ENCODE measurements at places on chromosomes 11 and 22.
A peak's percentile ranks its signal among the peaks of the same experiment; 100 is the strongest.

GRCh38 chr11:130848361-130849214 is 67.7 kb downstream of the SNX19 start:
- DNase-seq = no peak

DNA sequence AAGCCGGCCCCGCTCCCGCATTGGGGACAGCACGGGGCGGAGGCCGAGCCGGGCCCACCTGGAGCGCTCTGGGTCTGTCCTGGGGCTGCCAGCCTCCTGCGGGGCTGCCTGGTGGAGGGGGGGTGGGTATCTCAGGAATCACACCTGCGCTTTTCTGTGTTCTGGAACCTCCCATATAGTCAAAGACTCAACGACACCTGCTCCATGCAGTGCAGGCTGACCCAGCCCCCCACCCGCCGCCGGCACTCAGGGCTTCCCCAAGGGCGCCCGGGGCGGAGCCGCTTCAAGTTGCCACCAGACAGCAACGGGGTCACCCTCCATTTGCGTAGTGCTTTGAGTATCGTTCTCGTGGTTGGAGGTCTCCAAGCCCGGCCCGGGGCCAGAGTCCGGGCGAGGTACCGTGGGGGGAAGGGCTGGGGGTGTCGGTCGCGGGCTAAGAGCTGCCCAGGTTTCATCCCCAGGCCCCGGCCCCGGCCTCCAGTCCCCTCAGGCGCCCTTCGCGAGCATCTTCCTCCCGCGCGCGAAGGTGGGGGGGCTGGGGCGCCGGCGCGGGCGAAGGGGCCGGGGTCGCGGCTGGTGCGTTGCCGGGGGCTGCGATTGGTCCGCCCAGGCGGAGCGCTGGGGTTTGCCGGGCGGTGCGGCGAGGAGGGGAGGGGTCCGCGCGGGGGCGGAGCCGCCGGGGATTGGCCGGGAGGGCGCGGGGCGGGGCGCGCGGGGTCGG is 6.6 kb downstream of the TSPAN4 start:
- peak; percentile 50 for DNase-seq

DNA sequence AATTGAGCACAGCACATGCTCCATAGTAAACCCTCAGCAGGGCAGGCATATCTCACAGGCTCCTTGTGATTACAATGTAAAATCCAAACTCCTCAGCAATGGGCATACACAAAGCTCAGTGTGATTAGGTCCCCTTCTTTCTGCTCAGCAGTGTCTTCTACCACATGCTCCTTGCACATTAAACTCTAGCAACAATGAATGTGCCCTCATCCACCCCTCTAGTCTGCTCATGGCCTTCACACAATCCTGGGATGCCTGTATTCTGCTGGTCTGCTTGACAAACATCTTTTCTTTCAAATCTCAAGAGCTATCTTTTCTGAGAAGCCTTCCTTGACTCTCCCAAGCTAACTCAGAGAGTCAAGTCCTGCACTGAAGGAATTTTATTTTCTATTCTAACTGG is 32.4 kb upstream of the DBX1 start:
- no peak for DNase-seq

- no peak for DNase-seq
Measured at GRCh38 chr22:50315289-50316113, 8.1 kb upstream of the PLXNB2 start.

- DNase-seq = no peak
Measured at GRCh38 chr11:97363331-97363730, 973.5 kb downstream of the JRKL start.

- DNase-seq = no peak
Measured at GRCh38 chr11:113105592-113105991, 144.4 kb downstream of the NCAM1 start.

- no peak for DNase-seq
Measured at GRCh38 chr11:113436672-113437252, 38.4 kb downstream of the DRD2 start.

- DNase-seq = no peak
Measured at GRCh38 chr11:130528298-130529261, 80.1 kb downstream of the ADAMTS15 start.

GRCh38 chr11:78666675-78667160 is 92.1 kb upstream of the NARS2 start:
- DNase-seq = no peak

- no peak for DNase-seq
Measured at GRCh38 chr22:20579273-20580120, 72.1 kb downstream of the MED15 start.

DNA sequence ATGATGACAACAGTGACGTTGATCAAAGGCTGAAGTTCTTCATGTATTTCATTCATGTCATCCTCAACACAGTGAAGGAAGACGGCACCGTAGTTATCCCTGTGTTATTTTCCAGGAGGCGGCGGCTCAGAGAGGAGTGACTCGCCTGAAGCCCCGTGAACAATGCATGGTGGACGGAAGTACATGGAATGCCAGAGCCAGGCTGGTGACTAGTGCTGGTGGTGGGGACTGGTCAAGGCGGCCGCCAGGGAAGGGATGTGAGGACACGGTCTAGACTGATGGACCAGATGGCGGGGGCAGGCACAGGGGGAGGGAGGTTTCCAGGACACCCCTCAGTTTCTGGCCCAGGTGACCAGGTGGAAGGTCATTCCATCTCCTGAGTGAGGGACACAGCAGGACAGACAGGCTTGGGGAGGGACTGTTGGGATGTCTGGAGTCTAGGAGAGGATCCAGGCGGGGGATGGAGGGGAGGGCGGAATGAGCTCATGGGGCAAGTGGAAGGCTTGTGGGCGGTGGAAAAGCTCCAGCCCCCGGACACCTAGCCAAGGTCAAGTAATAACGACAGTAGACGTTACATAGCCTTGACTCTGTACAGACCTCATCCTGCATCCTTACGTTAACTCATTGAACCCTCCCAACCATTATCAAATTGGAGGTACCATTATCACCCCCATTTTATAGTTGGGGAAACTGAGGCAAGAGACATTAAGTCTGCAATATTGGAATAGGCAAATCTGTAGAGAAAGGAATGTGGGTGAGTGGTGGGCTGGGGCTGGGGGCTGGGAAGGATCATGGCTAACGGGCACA is 16.0 kb upstream of the PICK1 start:
- DNase-seq = no peak

DNA sequence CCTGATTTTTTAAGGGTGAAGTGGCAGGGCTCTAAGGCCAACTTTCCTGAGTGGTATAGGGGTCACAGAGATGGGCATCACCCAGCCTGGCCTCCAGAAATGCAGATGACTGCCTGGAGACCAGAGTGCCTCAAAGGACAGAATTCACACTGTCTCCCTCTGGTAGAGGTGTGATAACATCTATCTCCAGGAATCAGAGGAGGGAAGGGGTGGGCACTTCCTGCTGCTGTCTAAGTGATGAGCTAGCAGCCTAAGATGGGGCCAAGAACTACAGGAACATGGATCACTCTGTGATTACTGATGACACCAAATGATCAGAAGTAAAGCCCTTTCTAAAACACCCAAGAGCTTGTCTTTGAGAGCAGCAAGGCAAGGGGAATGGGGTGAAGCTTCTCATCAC is 61.9 kb downstream of the C11orf58 start:
- DNase-seq = no peak

DNA sequence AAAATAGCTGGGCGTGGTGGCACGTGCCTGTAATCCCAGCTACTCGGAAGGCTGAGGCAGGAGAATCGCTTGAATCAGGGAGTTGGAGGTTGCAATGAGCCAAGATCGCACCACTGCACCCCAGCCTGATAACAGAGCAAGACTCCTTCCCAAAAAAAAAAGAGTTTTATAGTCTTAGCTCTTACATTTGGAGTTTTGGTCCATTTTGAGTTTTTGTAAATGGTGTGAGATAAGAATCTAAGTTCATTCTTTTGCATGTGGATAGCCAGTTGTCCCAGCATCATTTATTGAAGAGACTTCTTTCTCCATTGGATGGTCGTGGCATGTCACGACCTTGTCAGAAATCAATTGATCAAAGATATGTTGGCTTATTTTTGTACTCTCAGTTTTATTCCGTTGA is 34.6 kb downstream of the RNF121 start:
- no peak for DNase-seq

- no peak for DNase-seq
Measured at GRCh38 chr22:45217806-45218205, 22.9 kb downstream of the KIAA0930 start.

DNA sequence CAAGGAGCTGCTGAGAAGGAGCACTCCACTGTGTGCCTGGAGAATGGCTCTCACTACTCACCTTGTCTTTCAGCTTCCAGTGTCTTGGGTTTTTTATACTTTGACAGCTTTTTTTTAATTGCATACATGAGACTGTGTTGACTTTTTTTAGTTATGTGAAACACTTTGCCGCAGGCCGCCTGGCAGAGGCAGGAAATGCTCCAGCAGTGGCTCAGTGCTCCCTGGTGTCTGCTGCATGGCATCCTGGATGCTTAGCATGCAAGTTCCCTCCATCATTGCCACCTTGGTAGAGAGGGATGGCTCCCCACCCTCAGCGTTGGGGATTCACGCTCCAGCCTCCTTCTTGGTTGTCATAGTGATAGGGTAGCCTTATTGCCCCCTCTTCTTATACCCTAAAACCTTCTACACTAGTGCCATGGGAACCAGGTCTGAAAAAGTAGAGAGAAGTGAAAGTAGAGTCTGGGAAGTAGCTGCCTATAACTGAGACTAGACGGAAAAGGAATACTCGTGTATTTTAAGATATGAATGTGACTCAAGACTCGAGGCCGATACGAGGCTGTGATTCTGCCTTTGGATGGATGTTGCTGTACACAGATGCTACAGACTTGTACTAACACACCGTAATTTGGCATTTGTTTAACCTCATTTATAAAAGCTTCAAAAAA is 72.6 kb downstream of the NCAPD3 start:
- no peak for DNase-seq

DNA sequence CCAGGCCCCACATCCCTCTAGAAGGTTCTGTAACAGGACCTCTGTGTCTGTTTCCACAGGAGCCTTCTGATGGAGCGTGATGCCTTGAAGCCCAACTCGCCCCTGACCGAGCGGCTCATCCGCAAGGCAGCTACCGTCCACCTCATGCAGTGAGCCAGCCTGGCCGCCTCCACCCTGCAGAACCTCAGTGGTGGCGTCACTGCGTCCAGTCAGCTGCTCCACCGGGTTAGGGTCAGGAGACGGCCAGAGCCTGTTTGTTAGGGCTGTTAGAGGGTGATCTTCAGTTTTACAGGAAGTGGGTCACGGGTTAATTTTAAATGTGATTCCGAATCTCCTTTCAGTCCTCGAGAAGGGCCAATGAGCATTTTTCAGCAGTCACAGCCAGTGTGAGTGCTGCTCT is 3.9 kb upstream of the GTSE1 start:
- DNase-seq = no peak

- DNase-seq = no peak
Measured at GRCh38 chr11:119975561-119976152, 162.3 kb downstream of the TRIM29 start.

- no peak for DNase-seq
Measured at GRCh38 chr22:43343670-43344519, 723 bp upstream of the SCUBE1 start.

DNA sequence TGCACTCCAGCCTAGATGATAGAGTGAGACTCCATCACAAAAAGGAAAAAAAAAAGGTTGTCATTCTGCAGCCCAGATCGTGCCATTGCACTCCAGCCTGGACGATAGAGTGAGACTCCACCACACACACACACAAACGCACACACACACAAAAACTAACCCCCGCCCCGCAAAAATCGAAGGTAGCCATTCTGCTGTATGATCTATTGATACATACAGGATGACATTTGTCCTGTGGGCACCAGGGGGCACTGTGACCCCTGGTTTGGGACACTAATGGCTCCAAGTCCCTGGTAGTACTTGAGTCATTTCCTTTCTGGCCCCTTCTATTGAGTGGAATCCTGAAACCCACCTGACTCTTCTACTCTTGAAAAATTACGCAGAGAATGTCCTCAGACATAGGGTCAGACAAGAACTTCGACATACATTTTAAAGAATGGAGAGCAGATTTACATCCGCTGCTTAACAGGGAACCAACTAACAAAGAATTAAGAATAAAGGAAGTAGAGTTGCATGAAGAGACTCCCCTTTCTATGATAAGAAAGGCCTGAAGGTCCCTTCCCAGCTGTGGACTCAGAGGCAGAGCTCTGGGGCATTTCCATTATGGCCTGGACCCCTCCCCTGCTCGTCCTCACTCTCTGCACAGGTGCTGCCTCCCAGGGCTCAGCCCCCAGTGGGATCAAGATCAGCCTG is 35.0 kb upstream of the PRAME start:
- DNase-seq = peak; percentile 55

DNA sequence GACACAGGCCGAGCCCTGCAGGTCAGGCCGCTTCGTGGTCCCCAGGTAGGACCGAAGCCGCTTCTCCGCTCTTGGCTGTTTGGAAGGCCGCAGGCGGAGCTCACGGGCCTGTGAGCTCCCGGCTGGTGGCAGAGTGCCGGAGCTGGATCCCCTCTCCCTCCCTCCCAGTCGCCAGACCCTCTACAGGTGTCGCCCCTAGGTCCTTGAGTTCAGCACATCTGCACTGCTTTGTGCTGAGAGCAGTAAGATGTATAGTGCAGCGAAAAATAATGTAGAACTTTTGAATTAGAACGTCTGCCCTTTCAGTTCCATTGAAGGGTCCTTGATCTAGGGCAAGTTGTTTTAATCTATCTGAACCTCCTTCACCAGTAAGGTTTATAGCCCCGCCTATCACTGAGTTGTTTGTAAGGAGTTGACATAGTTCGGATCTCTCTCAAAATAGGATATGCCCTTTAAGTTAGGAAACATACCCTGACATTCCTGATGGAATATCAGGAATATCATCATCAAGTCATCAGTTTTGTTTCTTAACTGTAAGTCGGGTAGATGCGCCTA is 419 bp downstream of the ANKRD49 start:
- DNase-seq = no peak

DNA sequence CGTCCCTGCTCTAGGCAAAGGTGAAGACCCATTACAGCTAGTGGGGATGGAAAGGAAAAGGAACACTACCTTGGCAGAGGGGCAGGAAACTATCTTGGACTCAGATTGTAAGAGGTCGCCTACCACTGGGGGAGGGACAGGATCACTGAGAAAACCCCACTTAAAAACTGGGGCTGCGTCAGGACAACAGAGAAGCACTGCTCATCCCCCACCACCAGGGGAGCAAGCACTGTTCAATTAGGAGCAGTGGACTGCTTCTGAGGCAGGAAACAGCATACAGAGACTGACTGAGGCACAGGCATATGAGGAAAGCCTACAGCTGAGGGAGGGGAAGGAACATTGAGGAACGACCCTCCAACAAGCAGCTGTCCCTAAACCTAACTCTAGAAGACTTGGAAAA is 20.8 kb upstream of the DLAT start:
- DNase-seq = no peak

DNA sequence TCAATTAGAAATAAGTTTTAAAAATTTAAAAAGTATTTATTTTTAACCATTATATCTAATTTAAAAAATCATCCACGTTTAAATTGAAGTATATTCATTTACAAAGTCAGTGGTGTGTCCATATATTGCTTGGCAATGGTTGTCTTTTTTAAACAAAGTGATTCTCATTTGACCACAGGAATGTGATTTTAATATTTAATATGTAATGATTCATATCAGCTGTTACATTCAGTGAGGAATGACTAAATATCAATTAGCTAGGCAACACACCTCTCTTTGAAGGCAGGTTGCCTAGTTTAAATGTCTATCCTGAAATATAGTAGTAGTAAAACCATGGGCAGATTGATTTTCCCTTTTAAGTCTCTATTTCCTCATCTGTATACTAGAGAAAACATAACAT is 392.2 kb upstream of the CCDC179 start:
- no peak for DNase-seq

- no peak for DNase-seq
Measured at GRCh38 chr11:122697636-122698167, 42.2 kb downstream of the UBASH3B start.

GRCh38 chr11:76318744-76319384 is 62.1 kb downstream of the THAP12 start:
- DNase-seq = peak; percentile 71

All from stimulated activated CD4-positive, alpha-beta T cell treated with anti-CD3 and anti-CD28 coated beads, TNF-alpha, amount 100 ng/mL, for 24 hours (primary cell).